ENCODE measurements at places on chromosomes 6 and 20.

DNA sequence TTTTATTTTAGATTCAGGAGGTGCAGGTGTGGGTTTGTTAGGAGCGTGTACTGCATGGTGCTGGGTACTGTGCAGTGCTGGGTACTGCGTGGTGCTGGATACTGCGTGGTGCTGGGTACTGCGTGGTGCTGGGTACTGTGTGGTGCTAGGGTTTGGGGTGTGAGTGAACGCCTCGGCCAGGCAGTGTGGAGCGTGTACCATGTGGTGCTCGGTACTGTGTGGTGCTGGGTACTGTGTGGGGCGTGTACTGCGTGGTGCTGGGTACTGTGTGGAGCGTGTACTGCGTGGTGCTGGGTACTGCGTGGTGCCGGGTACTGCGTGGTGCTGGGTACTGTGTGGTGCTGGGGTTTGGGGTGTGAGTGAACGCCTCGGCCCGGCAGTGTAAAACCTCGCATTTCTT lies 62.9 kb downstream of the WDR27 start:
- DNase-seq = no peak

DNA sequence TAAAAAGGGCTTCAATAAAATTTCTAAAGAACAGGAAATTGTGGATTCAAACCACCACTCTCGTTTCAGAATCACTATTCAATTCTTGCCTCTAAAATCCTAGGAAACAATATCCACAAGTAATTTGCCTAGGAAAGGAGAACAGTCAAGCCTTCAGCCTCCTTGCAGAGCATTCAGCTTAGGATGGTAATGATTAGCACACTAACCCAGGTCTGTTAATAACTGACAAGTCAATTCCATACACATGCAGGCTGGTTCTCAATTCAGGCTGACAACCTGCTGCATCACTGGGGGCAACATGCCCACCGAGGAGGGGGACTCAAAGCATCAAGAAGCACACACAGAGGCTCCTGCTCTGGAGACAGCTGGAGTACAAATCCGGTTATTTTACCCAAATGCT lies 57.6 kb downstream of the GMDS start:
- no peak for DNase-seq

- DNase-seq = no peak
These were observed 1.0 kb upstream of the DUSP22 start for GRCh38 chr6:291204-291696.

DNA sequence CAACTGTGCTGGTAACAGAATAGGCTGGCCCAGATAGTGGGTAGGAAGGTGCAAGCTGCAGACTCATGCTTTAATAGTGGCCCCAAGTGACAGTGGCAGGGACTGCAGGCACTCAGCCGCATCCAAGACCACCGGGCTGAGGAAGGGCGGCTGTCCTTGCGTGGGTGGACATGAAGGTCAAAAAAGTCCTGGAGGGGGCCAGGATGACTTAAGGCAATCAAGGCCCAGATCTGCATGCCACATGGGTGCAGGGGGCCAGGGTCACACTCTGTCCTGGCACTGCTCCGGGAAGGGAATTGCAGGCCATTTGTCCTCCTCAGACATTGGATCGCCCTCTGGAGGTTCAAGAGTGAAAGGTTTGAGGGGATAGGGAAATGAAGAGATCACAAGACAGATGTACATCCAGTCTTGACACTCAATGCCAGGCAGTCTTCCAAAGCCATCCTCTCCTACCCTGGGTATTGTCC lies 10.4 kb upstream of the VNN2 start:
- no peak for DNase-seq

DNA sequence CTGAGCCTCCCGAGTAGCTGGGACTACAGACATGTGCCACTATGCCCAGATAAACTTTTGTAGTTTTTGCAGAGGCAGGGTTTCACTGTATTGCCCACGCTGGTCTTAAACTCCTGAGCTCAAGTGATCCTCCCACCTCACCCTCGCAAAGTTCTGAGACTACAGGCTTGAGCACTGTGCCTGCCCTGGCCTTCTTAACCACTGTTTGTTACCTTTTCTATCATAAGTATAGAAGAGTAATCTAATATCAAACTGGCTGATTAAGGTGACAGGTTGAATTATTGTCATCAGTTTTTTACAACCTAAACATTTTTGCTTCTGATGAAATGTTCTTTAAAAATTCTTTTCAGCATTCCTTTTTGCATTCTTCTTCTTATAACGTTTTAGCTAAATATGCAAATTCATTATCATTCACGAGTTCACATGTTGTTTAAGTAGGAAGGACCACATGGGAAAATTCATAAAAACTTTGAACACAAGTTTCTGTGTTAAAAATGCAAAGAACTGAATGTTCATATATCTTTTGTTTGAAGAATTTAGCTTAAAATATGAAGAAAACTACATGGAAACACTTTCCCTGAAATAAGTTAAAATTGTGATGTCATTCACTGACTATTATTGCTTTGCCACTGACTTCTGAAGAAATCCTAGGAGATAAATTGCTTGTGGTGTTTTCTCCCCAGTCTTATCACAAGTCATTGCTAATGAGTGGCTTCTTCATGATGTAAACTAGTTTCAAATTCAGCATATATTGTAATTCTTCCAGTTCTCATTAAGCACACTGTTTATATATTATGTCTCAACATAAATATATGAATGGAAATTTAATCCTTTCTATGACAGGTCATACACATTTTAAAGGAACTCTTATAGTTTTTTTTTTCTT lies 106.7 kb downstream of the ADGRB3 start:
- no peak for DNase-seq

DNA sequence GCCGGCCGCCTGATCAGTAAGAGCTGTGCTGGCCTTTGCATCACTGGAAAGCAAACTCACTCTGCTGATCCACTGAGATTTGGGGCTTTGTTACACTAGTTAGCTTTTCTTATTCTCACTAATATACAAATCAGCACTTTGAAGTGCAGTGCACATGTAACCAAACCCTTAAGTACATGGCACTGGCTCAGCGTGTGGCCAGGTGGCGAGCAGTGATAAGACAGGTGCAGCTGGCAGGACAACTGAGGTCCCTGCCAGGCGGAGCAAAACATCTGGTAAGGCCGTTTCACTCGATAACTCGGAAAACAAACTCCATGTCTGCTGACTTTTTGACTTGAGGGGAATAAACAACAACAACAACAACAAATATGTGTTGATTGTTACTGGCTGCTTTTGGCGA lies 11.0 kb downstream of the GFRA4 start:
- no peak for DNase-seq

DNA sequence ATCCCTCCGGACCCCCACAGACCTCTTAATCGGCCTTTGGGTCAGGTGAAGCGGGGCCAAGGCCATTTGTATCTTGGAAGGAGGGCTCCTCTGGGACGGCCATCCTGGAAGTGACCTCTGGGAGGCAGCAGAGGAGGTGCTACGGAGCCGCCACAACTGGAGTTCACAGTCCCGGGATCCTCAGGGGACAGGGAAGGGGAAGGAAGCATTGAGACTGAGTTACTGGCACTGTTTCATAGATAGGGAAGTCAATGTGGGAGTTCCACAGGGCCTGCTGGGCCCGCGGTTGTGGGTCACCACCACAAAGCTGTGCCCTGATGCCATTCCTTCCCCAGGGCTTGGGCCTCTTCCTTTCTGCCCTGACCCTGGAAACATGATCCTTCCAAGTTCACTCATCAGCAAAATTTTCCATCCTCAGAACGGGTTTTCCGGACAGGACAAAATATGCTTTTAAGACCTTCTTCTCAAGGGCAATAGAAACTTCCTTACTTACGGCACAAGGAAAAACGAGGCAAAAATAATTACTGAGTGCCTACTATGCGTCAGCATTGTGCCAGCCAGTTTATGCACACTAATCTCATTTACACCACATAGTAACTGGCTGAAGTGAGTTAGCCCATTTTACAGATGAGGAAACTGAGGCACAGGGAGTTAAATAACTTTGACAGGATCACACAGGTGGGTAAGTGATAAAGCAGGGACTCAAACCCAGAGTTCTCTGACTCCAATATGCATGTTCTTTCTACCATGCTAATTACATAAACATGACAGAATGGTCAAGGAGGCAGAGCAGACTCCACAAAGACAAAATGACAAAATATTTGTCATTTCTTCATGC lies 143.8 kb downstream of the UNC5CL start:
- DNase-seq = no peak

DNA sequence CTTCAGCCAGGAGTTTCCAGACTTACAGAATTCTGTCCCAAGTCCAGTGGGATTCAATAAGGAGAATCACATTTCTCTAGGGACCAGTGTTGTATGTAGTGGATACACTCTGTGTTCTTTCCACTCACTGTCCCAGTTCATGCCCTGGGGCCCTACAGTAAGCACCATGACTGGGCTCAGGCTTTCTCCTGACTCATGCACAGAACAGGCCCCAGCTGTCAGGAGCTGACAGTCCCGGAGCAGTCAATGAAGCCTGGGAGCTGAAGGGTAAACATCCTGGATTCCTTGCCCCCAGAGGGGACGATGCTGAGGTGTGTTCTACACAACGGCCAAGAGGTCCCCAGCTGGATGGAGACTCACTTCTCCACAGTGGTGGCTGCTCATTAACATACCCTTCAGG lies 40.2 kb upstream of the LRFN2 start:
- DNase-seq = no peak

DNA sequence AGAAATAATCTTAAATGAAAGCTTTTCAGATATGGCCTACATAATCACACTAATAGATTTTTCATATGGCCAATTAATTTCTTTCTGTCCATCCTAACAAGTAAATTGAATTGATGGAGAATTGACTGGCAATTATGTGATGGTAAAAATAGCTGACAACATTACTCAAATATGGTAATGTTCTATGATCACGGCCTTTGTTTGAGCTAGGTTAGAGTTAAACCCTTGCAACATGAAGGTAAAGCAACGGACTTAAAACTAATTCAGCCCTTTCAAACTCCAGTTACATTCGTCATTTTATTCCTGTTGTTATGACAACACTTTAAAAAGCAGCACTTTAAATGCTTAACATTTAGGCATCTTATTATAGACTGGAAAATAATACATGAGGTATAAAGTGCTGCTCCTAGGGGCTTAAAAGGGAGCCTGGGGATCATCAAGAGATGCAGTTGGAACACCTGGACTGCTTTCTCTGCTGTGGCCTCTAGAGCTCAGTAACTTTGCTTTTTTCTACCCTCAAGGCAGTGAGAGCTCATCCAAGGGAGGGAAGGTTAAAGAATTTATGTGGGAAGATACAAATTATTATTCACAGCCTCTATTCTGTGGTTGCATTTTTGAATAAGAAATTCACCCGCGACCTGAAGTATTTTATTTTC lies 46.9 kb downstream of the RIPOR2 start:
- DNase-seq = no peak

DNA sequence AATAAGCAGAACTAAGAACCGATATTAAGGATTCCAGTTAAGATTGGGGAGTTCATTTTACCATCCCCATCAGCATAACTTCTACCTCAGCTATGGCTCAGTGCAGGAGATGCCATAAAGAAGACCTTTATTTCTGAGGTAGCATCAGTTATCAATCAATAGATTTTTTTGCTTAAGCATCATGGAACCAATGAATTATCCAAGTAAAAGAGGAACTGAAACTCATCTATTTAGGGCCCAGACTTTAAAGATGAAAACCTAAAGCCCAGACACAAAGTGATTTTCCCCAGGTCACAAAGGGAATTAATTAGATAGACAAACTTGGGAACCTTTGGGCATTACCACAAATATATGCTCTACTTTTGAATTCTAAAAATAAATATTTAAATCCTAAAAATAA lies 59.2 kb upstream of the TINAG start:
- no peak for DNase-seq

- DNase-seq = no peak
These were observed 19.9 kb downstream of the KCNK5 start for GRCh38 chr6:39209360-39209811.

DNA sequence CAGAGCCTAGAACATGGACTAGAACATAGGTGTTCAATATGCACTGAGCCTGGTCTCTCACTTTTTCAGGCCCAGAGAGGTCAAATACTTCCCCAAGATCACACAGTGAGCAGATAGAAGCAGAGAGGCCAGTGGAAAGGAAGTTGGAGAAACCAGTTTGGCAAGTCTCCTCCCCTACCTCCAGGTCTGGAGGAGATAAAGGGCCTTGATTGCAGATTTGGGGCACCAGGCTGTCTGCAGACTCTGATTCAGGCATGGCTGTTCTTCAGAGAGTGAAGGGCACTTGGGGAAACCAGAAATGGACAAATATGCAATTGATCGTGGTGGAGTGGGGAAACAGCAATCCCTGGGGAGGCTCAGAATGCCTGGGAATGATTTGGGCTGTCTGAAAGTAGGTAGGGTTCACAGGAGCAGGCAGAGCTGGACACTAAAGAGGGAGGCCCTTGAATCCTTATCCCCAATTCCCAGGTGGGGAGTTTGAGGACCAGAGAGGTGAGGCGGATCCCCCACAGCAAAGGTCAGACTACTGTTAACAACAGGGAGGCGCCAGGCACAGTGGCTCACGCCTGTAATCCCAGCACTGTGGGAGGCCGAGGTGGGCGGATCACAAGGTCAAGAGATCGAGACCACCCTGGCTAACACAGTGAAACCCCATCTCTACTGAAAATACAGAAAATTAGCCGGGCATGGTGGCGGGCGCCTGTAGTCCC lies 2.3 kb downstream of the PEDS1 start:
- DNase-seq = no peak

DNA sequence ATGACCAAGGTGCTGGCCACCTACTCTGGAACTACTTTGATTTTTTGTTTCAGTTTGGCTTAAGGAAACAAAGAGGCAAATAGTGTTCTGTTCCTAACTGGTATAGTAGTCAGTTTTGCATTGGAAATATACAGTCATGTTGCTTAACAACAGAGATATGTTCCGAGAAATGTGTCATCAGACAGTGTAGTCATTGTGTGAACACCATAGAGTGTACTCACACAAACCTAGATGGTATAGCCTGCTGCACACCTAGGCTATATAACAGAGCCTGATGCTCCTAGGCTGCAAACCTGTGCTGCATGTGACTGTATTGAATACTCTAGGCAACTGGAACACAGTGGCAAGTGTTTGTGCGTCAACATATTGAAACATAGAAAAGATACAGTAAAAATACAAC lies 80.4 kb downstream of the ARID1B start:
- DNase-seq = no peak

DNA sequence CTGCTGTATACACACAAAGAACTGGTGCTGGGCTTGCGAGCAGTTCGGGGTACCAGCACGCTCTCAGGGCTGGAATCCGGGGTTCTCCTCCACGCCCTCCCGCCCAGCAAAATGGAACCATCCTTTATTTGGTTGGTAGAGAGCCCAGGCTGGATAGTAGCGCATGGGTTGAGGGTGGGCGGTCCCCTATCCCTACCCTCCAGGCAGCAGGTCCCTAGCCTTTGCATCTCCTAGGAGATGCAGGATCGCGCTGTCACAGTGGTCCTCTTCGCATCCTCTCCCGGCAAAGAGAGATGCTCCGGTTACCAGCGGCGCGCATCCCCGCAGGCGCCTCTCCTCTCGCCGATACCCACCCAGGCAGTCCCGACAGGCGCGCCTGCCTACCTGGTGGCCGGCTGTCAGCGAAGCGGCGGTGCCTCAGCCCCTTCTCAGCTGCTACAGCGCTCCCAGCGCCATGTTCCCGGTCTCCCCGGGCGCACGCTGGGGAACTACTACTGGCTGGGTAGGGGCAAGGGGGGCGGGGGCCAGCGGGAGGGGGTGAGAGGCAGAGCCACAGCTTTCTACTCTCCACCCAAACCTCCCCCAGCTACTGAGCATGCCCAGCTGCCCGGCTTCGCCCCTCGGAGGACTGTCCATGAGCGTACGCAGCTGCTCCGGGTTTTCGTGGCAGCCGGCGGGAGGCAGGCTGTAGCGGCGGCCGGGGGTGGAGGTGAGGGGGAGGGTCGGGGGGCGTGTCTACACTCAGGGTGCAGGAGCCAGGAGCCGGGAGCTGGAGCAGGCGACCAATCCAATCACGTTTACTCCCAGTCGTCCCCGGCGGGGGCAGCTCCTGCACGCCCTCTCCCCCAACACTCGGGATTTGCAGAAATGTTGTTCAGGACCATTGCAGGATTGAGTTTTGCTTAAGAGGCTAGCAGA lies at the start of gene PAK5:
PAK5 (minus strand) TSS at position 699 of the 918 bp plus-strand sequence. CDS start 194,748 bp downstream, outside the sequence.
- DNase-seq = no peak

Measured in stimulated activated CD8-positive, alpha-beta memory T cell treated with anti-CD3 and anti-CD28 coated beads, Interleukin-4, amount 100 ng/mL, for 4 hours (primary cell).